ENCODE measurements at places on chromosomes 4 and X.

DNA sequence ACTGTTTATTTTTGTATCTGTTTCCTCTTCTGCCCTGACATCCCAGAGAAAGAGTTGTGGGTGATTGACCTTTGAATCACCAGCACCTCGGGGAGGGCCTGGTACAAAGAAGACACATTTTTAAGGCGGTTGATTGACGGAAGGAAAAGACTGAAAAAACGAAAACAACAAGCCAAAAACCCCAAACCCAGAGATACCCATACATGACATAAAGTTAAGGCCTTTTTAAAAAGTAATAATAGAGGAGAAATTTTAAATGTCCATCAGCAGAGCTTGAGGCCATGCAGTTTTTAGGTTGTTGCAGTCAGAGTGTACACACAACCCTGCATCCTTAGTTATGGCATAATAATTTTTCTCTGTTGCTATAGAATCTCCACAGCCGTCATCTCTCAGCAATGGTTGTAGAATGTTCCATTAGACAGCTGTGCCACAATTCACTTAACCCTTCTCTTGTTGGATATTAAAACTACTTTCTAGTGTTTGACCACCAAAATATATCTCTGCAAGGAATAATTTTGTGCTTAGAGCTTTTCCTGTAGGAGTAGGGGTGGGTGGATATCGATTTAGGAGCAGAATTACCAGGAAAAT lies 110.2 kb downstream of the GNL3L start:
- no peak for DNase-seq

- DNase-seq, result no peak
These were observed 20.1 kb upstream of the XPNPEP2 start for GRCh38 chrX:129718676-129719075.

DNA sequence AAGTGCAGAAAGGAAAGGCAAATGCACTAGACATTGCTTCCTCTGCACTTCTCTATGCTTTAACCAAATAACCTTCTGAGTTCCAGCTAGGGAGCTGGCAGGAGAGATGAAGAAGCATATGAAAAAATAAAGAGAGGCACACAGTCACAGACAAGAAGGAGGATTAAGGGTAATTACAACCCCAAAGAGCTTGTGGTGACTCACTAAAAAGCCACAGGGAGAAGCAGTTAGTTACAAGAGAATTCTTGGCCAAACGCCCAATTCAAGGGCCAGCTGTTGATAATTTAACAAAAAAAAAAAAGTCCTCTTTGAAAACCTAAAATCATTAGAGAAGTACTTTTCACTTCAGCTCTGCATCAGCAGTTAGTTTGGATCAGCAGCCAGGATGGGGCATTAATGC lies 478.0 kb downstream of the KCNIP4 start:
- no peak for DNase-seq

GRCh38 chr4:152515678-152516077 lies 20.2 kb downstream of the FBXW7 start:
- DNase-seq, result no peak

DNA sequence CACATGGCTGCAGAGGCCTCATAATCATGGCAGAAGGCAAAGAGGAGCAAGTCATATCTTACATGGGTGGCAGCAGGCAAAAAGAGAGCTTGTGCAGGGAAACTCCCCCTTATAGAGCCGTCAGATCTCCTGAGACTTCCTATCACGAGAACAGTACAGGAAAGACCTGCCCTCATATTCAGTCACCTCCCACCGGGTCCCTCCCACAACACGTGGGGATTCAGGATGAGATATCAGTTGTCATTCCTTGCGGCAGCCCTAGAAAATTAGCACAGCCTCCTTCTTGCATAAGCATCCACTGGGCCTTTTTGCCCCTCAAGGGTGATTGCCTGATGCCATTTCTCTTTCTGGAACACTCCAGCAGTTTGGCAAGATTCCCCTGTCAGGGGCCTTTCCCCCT lies 61.7 kb upstream of the STX18 start:
- DNase-seq, result no peak

DNA sequence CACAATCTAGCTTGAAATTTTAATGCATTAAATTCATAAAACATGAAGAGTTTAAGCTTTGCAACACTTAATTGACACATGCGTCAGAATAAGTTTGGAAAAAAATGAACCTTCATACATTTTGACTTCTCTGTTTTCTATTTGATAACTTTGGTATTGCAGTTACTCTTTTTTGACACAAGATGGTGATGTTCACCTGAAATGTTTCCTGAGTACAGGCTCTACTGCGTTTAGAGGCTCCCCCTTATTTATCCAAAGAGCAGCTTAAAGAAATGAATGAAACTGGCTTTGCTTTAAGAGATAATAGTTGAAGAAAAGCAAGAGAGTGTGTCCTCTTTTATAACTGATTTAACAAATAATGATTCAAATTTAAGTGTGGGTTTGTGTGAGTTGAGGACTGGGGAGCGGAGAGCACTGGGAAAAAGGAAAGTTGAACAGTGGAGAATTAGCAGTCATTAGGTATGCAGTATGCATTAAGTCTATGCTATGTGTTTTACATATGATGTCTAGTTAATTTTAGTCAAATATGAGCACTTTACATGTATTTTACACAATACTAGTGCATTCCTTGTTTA lies 180.6 kb upstream of the NUDT6 start:
- DNase-seq, result no peak

All from NCI-H1930 (cell line).